Adrenal gland (tissue), 19 donors: ENCODE measurements at places on chromosomes 6 and 20.

- no peak for DNase-seq
Measured at GRCh38 chr6:79466207-79466834, 70.9 kb downstream of the LCA5 start.

GRCh38 chr6:106882601-106883518, 91.7 kb downstream of the CD24 start:
- DNase-seq: no peak

DNA sequence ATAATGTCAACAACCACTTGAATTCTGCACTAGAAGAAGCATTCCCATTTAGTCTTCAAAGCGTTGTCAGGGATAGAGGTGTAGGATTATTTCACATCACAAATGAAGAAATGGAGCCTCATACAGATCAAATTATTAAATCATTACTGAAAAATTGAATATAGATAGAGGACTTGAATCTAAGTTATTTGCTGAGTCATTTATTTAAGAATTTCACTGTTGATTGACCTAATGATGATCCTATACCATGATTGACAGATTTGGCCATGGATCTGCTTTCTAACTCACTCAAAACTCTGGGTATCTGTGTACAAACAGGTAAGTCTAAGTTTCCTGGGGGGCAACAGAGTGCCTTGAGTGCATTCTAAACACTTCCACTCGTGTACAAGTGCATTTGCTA, 215.9 kb downstream of the BTBD3 start:
- DNase-seq: no peak

- no peak for DNase-seq
Measured at GRCh38 chr6:32107406-32107805, 1.7 kb downstream of the TNXB start.

DNA sequence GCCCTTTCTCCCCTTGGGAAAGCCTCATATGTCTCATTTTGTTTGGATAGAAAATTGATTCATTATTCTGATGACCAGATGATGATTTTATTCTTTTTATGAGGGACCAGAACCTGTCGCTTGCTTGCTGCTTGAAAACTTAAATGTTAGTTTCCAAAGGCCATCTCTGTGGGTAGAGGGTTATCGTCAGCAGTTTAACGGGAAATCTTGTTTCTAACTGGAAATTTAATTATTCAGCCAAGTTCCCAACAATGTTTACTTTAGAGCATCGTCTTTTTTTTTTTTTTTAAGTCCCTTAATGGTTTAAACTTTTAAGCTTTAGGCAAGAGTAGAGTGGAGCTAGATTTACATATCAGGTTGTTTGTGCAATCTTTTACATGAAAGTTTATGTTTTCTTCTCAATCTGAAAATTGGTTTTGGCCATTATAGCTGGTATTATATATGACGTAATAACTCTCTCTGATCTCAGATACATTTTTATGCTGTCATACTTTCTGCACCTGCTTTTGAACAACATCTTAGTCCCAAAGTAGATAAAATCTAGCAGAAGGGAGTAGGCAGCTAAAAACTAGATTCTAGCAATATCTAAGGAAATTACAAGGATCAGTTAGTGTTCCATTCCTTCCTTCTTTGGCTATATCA, 93.9 kb downstream of the FOXO3 start:
- no peak for DNase-seq

GRCh38 chr6:111207141-111207858, 120.0 kb downstream of the SLC16A10 start:
- no peak for DNase-seq

DNA sequence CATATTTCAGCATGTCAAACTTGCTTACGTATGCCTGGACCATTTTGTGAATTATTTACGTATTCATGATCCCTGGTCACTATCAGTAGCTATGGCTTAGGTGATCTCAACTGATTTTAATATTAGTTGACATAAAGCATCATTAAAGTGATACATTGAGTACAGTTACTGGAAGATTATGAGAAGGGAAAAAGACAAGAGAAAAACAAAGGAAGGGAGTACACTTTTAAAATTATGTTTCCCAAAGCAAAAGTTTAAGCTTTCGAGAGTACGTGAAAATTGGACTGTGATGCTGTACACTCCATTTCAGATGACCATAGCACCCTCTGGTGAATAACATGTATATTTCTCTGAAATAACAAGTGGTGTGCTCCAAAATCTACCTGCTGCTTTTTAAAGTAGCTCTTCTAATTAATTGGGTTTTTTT, 215.0 kb upstream of the HSF2 start:
- DNase-seq: no peak

- DNase-seq: no peak
Measured at GRCh38 chr6:108797951-108798669, 50.1 kb upstream of the ARMC2 start.

GRCh38 chr6:38266921-38267354, 372.8 kb downstream of the BTBD9 start:
- DNase-seq: no peak
